Stimulated activated CD4-positive, alpha-beta T cell treated with anti-CD3 and anti-CD28 coated beads, TNF-alpha, amount 100 ng/mL, for 4 hours (primary cell): ENCODE measurements at places on chromosomes 13 and 19.

GRCh38 chr13:48542581-48543341 lies 9.9 kb upstream of the RCBTB2 start:
- no peak for DNase-seq

- no peak for DNase-seq
Observed at GRCh38 chr19:39557811-39558623, 18.1 kb upstream of the EID2 start.

DNA sequence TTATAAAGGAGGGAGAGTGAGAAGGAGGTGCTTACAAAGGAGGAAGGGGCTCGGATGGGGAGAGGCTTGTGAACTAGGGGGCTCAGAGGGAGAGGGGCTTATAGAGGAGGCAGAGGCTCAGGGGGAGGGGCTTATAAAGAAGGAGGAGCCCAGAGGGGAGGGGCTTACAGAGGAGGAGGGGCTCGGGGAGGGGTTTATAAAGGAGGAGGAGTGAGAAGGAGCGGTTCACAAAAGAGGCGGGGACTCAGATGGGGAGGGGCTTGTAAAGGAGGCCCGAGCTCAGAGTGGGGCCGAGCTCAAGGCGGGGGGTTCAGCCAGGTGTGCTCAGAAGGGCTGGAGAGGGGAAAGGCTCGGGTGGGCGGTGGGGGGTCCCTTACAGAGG lies 500 bp downstream of the SMIM24 start:
- no peak for DNase-seq

DNA sequence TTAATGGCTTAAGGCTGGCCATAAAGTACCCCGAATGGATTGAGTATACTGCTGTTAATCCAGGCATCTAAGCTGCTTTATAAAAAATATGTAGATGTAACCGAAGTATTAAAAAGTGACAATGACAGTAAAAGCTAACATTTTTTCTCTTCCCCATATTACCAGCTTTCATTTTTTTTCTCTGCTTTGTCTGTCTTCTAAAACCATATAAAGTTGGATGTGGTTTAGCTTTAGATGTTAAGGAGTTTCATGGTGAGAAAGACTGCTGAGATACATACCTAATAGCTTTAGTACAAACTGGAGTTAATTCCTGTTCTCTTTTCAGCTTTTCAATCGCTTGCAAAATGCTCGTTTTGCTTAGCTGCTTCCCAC lies 838 bp downstream of the AKAP11 start:
- no peak for DNase-seq

DNA sequence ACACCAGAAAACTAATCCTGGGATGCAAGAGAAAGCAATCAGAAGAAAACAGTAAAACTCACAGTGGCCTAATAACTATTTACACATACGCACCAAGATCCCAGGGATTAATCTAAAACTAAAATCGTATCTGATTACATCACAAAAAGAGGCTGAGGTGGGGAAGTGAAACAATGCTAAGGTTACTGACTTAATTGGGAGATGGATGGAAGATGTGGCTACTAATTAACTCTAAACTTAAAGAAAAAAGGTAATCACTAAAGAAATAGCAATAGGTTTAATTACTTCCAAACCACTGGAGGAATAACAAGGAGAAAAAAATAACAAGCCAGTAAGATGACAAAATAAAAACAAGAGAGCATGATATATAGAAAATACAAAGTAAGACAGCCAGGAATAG lies 50.4 kb downstream of the NUFIP1 start:
- DNase-seq: no peak

DNA sequence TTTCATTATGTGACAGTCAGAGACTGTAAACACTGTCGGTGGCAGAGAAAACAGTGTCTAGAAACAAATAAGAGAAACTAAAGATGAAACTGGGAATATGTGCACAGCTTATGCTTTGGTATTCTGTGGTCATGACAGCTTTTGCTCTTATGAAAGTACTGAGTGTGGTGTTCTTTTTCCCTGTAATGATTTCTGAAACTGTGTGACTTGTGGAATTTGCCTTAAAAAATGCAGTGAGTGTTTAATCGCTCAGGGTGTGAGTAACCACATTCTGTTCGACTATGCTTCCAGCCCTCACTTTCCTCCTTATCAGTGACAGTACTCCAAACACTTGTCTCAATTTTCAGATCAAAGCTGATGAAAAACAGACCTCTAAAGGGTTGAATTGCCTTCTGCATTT lies 66.9 kb upstream of the DIAPH3 start:
- no peak for DNase-seq

DNA sequence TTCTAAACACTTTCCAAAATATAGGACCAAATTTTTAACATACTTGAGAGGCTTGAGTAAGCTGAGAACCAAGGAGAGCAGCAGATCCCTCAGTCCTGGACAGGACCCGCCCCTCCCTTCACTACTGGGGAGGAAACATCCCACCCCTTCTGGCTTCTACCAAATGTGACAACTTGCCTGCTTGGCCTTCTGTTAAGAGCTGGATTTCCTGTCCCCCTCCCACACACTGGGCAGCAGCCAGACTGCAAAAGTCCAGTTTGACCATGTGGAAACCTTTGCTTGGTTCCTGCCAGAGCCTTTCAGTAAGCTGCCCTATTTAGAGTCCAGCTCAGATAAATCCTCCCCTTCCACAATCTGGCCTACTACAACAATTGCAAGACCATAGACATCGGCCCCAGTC lies 84.3 kb downstream of the FGF14 start:
- no peak for DNase-seq

GRCh38 chr19:54526972-54527371 lies 24.3 kb downstream of the LAIR2 start:
- DNase-seq: no peak

GRCh38 chr13:40031031-40031430 lies 375.6 kb downstream of the COG6 start:
- DNase-seq: no peak

DNA sequence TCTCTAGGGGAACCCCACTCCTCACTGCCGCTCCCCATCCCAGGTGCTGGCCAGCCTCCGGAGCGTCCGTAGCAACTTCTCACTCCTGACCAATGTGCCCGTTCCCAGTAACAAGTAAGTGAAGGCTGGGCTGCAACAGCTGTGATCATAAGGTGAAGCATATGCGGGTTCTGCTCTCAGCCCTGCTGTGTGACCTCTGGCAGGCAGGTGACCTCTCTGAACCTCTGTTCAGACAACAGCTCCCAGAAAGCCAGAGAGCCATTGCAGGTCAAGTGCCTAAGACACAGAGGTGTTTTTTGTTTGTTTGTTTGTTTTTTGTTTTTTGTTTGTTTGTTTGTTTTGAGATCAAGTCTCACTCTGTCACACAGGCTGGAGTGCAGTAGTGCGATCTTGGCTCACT lies 28.7 kb downstream of the PDE4A start:
- DNase-seq: no peak

DNA sequence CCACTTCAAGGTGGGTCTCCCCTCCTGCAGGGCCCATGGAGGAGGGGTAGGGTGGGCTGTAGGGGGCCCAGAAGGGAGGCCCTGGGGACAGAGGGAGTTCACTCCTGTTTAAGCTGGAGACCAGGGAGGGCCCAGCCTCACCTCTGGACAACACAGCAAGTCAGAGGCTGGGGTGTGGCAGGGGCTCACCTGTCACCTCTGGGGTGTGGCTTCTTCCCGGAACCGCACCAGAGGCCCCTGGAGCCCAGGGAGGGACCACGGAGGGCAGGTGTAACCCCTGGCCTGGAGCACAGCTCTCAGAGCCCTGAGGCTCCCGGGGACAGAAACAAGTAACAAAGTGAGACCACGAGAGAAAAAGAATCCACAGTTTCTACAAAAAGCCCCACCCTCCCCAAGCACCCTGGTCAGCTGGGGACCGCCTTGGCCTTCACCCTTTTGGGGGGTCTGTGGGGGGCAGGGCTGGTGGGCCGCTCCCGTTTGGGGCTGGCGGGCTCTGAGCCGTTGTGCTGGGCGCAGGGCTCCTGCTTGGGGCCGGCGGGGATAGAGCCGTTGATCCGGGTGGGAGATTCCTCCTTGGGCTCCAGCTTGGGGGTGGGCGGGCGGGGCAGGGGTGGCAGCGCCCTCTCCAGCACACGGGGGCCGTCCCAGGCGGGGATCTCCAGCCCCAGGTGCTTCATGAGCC lies 8.0 kb downstream of the SIRT6 start:
- DNase-seq: no peak

- no peak for DNase-seq
Observed at GRCh38 chr13:99431927-99432608, 69.2 kb upstream of the TM9SF2 start.

DNA sequence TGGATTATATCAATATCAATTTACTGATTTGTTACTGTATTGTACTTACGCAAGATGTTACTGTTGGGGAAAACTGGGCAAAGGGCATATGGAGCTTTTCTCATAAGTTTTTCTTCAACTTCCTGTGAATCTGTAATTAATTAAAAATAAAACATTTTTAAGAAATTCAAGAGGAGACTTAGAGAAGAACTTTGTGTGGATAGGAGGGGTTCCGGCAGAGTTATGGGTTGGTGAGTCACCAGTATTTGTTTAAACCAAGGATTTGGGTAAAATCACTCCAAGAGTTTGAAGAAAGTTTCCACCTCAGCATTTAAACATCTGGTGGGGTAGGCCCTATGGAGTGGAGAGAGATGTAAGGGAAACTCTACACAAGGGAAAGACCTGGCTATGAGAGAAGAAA lies 379.6 kb downstream of the TSHZ3 start:
- DNase-seq: no peak
